Breast epithelium (tissue), 4 donors: ENCODE measurements at places on chromosomes 5 and 9. TPM values are rescaled to one million over a fixed set of nuclear protein-coding genes. Genes with fewer than 3 reads are reported as not detected.

DNA sequence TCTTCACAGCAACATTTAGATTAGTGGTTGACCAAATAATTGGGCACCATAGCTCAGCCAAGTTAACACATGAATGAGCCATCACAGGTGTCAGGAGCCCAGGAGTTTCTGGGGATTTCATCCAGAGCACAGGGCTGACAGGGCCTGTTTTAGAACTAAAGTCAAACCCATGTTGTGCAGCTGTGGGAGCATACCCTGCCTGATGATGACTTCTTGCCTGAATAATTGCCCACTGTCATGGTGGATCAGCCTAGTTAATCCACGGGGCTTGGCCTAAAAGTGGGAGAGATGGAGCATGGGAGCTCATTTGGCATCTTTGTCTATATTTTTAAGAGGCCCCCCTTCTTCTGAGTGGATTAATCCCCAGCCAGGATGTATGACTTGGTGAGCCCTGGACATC is 105.6 kb upstream of the GDNF start:
- no peak for DNase-seq

ABO gene
- total RNA-seq, result 3.9 TPM

GRCh38 chr5:173178369-173178910 is 34.1 kb downstream of the BNIP1 start:
- no peak for DNase-seq

DNA sequence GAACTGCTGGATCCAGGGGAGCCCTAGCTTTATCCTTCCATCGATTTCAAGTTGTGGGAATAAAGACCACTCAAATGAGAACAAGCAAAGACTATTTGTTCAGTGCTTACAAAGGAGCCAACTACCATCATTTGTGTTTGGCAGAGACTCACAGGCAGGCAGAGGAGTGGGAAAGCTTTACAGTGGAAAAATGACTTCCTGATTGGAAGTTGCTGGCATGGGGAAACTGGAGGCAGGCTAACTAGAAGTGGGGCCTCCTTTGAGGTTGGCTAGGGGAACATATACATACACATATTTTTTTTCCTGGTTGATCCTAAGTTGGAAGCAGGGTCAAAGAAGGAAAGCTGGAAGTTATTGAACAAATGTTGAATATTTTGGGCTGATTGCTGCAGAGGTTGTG is 121.7 kb downstream of the ACTBL2 start:
- no peak for DNase-seq

- no peak for DNase-seq
Measured at GRCh38 chr9:1732670-1733069, 282.5 kb upstream of the SMARCA2 start.

DNA sequence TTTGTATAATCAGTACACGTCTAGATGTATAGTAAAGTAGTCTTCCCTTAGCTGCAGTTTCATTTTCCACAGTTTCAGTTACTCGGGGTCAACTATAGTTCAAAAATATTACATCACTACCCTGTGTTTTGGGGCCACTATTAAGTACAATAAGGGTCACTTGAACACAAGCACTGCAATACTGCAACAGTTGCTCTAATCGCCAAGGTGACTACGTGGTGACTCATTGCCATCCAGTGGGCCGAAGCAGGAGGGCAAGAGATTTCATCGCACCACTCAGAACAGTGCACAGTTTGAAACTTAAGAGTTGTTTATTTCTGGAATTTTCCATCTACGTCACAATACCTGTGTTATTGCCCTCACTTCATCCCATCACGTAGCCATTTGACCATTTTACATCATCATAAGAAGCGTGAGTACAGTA is at the start of gene ARL14EPL:
Gene ARL14EPL, plus strand, starts transcription at position 379 of the 424 bp plus-strand sequence. CDS start 18,994 bp downstream, outside the sequence.
- DNase-seq, result no peak

DNA sequence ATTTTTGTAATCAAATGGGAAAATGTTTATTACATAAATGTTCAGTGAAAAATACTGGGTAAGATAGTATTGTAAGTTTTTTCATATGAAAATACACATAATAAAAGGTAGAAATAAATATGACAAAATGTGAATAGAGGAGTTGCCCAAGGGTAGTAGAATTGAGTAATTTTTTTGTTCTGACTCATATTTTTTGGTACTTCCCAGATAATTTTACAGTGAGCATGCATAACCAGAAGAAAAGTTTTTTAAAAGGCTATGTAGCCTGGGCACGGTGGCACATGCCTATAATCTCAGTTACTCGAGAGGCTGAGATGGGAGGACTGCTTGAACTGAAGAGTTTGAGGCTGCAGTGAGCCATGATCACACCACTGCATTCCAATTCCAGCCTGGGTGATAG is 116.9 kb downstream of the PIP5K1B start:
- DNase-seq, result no peak
